Fibroblast of the conjunctiva (primary cell): ENCODE measurements at places on chromosomes 1 and 21.

DNA sequence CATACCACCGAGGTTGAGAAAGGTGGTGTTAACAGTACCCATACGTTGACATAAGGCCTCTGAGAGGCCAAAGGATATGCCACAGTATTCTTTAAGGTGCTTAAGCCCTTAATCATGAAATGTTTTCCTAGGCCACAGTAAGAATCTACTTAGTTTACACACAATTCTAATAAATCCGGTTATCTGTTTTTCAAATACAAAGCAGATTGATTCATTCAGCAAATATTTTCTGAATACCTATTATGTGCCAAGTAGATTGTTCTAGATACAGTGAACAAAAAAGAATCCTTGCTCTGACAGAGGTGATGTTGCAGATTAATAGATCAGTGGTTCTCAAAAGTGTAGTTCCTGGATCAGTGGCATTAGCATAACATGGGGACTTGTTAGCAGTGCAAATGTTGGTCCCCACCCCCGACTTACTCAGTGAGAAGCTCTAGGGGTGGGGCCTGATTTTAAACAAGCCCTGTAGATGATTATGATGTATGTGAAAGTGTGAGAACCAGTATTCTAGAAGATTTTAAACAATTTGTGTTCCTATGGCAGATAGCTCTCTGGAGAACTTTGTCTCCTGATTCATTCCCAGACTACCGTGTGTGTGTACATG, 61.6 kb downstream of the NFIA start:
- no peak for DNase-seq

DNA sequence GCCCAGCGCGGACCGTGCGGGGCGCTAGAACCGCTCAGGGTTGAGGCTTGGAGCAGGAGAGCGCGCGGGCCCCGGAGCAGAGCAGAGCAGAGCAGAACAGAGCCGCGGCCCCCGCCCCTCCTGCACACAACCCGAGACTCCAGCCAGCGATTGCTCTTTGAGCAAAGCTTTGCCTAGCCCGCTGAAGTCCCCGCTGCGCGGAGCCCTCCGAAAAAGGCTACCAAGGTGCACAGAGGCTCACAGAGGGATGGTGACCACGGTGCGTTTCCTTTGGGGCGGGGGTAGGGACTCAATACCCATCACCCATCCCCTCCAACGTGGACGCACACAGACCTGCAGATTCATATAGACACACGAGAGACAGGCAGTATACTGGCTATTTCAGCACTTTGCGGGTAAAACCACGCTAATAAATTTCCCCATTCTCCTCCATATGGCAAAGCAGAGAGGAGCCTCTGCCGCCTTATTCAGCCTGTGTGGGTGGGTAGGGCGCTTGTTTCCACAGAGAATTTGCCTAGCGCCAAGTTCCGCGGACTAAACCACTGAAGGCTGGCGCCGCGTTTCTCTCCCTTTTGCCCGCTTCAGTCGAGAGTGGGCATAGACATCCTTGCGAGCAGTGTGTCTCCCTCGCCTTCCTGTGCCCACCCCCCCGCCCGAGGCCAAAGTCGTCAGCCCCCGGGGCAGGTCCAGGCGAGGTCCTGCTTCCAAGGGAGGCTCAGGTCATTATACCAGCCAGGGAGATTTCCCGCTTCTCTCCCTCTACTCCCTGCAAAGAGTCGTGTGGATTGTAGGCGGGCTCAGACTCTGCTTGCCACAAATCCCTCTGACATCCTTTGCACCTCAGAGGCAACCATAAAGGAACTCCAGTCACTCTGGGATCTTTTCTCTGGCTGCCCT, 8.5 kb downstream of the HLX start:
- DNase-seq = no peak

GRCh38 chr1:14975119-14975518, 178.4 kb upstream of the TMEM51 start:
- DNase-seq = no peak

GRCh38 chr1:7317888-7318287, 453.2 kb upstream of the VAMP3 start:
- no peak for DNase-seq

GRCh38 chr1:99965646-99966375, 4.0 kb upstream of the SLC35A3 start:
- no peak for DNase-seq

- no peak for DNase-seq
Measured at GRCh38 chr1:54781023-54781723, 16.9 kb upstream of the PARS2 start.

GRCh38 chr1:184253921-184254320, 132.9 kb upstream of the C1orf21 start:
- DNase-seq = no peak

- DNase-seq = no peak
Measured at GRCh38 chr1:194104247-194104844, 917.9 kb upstream of the B3GALT2 start.

- DNase-seq = no peak
Measured at GRCh38 chr1:109793089-109793485, 29.4 kb upstream of the EPS8L3 start.

GRCh38 chr1:2607641-2608091, 21.1 kb downstream of the PRXL2B start:
- no peak for DNase-seq

DNA sequence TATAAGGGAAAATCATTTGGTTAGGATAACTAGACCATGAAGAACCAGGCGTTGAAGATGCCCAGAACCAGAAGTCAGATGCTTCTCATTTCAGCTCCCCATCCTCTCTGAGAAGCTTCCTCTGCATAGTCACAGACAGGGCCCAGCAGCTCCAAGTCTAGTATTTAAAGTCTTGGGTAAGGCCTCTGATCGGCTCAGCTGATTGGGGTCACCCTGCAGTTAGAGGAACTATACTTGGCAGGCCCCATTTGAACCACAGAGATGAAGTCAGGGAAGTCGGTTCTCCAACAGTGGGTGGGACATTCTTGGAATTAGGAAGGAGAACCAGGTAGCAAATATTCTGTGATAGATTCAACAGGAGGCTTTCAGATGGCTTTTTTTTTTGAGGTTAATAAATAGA, 48.3 kb downstream of the SLC22A15 start:
- no peak for DNase-seq

- no peak for DNase-seq
Measured at GRCh38 chr1:43632135-43632670, 17.7 kb upstream of the KDM4A start.

- DNase-seq = no peak
Measured at GRCh38 chr1:54378874-54379554, 27.2 kb downstream of the SSBP3 start.

GRCh38 chr1:121595089-121595488, 410.3 kb downstream of the SRGAP2C start:
- DNase-seq = no peak

- peak; percentile 17 for DNase-seq
Measured at GRCh38 chr1:212518188-212519054, 85.7 kb downstream of the NENF start.

DNA sequence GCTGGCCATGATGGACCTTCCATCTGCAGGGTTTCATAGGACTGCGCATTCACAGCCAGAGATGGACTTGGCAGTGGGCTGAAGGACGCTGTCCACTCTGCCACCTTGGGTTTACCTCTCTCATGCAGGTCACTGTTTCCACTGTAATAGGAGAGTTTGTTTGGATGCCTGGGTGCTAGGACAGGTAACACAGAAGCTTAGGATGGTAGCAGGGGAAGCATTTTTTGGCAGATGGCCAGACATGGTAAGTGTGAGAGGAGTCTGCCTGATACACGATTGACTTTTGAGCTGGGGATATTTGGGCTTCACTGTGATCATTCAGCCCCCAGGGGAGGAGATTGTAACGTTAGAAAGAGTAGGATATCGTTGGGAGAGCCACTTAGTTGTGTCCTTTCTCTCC, 11.8 kb downstream of the PSEN2 start:
- no peak for DNase-seq

GRCh38 chr1:164604541-164604940, 45.6 kb downstream of the PBX1 start:
- no peak for DNase-seq

DNA sequence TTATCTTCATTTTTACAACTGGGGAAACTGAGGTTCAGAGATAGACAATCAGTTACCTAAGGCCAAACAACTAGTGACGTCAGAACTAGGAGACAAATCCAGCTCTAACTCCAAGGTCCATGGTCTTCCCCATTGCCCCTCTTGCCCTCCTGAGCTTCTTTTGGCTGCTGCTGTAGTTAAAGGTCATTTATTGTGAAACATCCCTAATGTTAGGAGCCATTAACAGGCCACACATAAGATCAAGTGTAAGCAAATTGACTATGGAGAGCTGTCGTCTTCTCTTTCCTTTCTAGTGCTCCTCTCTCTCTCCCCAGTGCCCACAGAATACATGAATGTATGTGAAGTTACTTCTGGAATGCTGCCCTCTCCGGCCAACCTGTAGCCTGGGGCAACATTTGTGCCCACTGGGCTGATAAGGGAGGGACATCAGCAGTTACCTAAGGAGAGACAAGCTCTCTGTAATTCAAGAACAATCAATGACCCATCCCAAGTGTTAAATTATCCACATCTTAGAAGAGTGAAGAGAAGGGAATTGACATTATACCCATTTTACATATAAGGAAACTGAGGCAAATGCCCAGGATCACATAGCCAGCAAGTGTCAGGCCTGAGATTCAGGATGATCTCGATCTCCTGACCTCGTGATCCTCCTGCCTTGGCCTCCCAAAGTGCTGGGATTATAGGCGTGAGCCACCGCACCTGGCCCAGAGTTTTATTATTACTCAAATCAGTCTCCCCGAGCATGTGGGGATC, 40.1 kb downstream of the PTAFR start:
- DNase-seq = no peak

DNA sequence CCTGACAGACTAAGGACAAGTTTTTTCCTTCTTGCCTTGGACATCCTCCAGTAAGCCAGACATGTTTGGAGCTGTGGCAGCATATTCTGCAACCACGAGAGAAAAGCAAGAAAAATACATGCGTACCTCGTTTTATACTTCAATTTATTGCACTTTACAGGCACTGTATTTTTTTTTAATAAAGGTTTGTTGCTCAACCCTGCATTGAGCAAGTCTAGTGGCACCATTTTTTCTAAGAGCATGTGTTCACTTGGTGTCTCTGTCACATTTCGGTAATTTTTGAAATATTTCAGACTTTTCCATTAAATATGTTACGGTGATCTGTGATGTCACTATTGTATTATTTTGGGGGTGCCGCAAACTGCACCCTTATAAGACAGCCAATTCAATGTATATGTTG, 2.1 kb upstream of the SSX2IP start:
- no peak for DNase-seq

DNA sequence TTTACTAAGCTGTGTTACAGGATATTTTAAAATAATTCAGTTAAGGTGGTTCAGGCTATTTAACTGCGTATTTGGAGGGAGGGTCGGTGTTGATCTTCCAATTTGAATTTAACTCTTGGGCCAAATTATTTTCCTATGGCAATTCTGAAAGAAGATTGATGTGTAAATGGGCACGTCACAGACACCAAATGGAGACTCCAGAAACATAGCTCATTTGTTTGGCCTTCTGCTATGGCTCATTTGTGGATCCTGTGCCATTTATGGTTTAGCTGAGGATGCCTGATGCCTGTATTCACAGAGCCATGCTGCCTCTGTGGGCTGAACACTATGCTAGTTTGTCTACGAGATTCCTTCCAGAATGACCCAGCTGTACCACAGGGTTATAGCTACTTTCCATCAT, 70.6 kb downstream of the PTGER3 start:
- no peak for DNase-seq

DNA sequence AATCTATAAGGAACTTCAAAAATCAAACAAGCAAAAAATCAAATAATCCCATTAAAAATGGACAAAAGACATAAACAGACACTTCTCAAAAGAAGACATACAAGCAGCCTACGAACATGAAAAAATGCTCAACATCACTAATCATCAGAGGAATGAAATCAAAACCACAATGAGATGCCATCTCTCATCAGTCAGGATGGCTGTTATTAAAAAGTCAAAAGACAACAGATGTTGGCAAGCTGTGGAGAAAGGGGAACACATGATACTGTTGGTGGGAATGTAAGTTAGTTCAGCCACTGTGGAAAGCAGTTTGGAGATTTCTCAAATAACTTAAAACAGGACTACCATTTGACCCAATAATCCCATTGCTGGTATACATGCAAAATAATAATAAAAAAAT, 226.4 kb downstream of the S1PR1 start:
- no peak for DNase-seq

DNA sequence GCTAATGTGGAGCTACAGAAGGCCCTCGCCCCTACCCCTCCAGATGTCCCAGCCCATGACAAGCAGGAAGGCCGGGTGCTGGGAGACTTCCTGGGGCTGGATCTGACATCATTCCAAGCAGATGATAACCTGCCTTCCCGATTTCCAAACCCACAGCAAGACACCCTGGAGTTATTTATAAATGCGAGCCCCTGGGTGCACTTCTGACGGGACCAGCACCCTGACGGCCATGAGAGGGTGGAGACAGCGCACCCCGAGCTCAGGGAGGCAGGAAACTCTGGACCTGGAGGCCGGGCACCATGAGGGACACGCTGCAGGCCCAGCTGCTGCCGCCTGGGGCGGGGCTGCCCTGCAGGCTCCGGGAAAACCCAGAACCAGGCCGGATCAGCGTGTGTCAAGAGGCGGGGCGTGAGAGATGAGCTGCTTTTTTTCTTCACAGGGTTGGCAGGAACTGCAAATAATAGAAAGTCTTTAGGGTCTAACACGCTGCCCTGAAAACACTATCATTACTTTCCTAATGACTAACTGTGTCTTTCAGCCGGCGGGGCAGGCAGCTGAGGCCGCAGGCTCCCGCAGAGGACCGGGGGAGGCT, 2.5 kb upstream of the PCBP3 start:
- peak; percentile 21 for DNase-seq
